ENCODE measurements at places on chromosomes 3 and 15.

DNA sequence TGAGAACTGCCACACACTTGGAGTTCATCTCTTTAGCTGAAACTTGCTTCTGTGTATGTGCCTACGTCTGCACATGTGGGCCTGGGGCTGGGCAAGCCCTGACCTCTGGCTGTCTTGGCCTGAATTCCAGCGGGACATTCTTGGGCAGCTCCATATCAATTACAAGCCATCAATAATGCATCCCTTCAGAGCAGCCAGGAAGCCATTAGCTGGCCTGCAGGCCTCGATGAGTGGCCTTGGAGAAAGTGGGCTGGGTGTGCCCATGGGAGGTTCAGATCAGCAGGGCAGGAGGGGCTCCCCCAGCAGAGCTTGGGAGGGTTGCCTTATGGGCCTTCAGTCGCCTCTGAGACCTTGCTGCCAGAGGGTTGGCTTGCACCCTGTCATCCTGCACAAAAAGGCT lies 124.1 kb downstream of the ETFA start:
- DNase-seq, result no peak

GRCh38 chr3:197522881-197523441 lies 32.8 kb downstream of the BDH1 start:
- no peak for DNase-seq

DNA sequence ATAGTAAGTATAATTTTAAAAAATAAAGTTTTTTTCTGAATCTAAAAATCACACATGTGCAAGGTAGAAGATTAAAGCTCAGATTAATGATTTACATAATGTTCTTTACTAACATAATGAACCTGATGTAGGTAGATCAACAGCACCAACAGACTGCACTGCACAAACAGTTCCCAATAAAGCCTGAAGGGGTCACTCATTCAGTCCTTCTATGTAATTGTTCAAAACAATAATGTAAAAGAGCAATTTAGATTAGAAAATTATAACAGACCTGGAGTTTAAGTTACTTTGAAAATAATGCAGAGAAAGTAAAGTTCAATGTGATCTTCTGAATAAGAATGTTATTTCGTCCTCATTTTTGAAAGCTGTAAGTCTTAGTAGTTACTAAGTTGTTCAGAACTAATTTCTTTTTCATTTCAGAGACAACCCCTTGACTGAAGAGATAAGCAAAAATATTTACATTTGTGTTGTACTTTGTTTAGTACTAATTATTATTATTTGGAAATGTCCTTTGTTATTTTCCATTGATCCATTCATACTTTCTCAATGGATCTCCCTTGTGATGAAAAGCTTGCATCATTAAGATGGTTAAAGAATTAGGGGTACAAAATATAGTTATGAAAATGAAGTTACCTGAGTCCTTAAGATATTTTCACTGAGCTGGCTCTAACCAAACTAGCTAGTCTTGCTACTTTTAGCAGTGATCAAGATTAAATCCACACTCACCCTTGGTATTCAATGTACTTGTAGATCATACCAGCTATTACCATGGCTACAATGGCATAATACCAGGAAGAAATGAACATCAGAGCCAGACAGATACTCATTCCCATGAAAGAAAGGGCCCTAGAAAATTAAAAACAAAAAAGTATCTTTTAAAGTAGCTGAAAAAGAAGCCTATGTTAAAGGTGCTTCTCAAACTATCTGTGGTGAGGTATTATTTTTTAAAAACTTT lies 16.8 kb downstream of the EMC4 start:
- peak; percentile 18 for DNase-seq

DNA sequence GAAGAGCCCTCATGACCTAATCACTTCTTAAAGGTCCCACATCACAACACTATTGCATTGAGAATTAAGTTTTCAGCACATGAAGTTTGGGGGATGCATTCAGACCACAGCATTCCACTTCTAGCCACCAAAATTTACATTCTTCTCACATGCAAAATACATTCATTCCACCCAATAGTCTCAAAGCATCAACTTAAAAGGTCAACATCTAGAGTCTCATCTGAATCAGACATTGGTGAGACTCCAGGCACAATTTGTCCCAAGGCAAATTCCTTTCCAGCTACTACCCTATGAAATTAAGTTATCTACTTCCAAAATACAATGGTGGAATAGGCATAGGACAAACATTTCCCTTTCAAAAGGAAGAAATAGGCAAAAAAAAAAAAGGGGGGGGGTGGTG lies 64.9 kb downstream of the PLSCR2 start:
- DNase-seq, result no peak

DNA sequence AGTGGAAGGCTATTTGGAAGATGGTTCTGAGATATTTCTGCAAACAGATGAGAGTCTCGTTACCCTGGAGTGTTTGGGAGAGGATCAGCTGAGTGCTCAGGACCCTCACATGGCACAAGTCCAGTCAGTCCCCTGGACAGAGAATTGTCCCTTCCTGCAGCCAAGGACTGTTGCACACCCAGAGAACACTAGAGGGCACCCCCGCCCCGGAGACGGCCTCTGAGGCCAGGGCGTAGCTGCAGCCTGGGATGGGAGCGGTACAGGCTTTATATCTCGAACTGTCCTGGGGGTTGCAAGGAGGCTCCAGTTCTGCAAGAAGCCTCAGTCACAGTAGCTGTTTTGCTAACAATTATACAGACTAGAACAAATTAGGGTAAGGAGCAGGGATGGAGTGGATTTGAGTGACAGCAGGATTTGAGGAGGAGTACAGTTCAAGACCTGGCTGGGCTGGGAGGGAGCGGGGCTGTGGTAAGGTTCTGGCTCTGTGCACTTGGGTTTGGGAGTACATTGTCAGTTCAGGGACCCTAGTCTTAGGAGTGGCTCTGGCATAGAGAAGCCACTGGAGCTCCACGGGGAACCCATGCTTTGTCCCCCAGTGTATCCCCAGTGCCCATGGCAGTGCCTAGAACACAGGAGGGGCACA lies 67.6 kb upstream of the HACD2 start:
- DNase-seq, result peak; percentile 7

- DNase-seq, result no peak
These were observed 48.4 kb downstream of the SGO1 start for GRCh38 chr3:20137647-20138046.

GRCh38 chr15:101295607-101296161 lies 636 bp upstream of the SNRPA1 start:
- DNase-seq, result no peak

GRCh38 chr3:177640319-177640965 lies 443.2 kb upstream of the TBL1XR1 start:
- no peak for DNase-seq

DNA sequence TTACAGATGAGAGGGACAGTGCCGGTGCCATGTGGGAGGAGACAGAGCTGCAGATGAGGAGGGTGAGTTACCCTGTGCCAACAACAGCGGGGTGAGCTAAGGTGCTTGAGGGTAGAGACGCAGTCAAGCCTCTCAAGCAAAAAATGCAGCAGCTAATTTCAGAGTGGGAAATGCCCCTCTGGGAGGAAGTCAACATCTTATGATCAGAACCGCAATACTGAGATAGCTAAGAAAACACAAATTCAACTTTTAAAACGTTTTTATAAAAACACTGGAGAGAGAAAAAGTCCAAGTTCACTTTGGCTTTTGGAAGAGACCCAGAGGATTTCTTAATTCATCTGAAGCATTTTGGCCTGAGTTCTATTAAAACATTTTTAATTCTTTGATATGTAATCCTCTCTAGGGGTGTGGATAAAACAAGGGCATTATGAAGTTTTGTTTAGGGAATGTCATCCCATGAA lies 319.2 kb downstream of the SLC9A9 start:
- no peak for DNase-seq

GRCh38 chr3:37963016-37963415 lies 27.6 kb upstream of the VILL start:
- DNase-seq, result no peak

GRCh38 chr3:71172951-71173350 lies 410.6 kb downstream of the FOXP1 start:
- DNase-seq, result no peak

DNA sequence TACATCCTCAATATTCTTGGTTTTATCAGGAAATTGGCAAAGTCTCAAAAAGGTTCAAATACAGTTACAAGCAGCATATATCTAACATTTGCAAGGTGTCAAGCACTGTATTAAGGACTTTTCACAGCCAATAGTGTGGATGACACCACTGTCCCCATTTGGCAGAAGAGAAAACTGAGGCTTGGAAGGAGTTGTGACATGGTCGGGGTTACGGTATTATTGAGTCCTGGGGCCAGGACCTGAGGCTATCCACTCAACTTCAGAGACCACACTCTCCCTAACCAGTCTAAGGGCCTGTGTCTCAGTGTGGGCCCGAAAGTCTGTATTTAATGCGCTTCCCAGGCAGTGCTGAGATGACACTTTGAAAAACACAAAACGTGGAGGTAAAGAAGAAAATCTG lies 99.1 kb downstream of the FOXP1 start:
- DNase-seq, result no peak

DNA sequence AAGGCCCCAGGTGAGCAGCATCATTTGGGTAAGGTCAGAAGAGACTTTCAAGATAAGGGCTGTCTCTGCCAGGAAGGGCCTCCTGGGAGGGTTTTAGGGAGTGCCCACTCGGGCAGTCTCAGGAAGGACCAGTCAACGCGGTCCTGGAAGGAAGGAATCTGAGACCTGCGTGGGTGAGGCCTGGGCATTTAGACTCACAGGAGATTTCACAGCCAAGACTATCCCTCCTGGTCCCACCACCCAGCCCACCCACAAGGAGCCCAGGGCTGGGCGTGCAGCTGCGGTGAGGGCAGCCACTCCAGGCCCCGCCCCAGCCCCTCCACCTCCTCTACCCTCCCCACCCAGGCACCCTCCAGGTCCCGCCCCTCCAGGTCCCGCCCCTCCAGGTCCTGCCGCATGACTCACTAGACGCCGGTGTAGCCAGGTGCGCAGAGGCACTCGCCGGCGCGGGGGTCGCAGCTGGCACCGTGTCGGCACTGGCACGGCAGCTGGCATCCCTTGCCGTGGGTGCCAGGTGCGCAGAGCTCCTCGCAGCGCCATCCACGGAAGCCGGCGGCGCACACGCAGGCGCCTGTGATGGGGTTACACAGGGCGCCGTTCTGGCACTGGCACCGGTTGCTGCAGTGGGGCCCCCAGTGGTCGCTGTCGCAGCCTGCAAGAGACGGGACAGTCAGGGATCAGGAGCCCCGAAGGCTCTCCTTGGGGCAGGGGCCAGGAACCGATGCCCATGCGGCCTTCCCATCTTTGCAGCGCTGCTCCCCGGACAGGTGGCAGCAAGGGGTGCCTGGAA lies 112.7 kb downstream of the RAB11A start:
- DNase-seq, result peak; percentile 51

GRCh38 chr15:74202452-74203401 lies at the start of gene STRA6:
TSS of gene STRA6 (minus strand) at chr15:74202787. CDS start at chr15:74202267, 520 bp downstream.
- DNase-seq, result no peak

- no peak for DNase-seq
These were observed 35.6 kb upstream of the SHC4 start for GRCh38 chr15:48999314-48999713.

- no peak for DNase-seq
These were observed 16.4 kb downstream of the PIK3CB start for GRCh38 chr3:138818185-138818860.

All from activated T-cell treated with anti-CD3 and anti-CD28 coated beads for 24 hours (primary cell).